ENCODE measurements at places on chromosomes 7 and 10. TPM values are rescaled to one million over a fixed set of nuclear protein-coding genes. Genes with fewer than 3 reads are reported as not detected.

The SH2D4B gene
- not detected for total RNA-seq

DNA sequence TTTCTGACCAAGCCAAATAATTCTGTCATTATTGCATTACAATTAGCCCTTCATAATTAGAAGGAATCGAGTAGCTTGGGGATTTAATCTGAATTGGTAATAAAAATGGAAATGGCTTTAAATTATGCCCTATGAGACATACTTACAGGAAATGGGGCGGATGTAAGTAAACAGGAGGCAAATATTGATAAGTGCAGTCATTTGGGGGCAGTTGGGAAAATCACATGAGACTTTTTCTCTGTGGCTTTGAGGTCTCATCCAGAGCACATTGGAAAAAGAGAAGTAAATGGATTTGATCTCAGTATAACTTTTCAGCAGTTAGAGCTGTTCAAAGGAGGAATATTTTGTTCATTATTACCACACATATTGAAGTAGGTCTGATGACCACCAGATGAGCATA lies 307.8 kb upstream of the POM121L12 start:
- DNase-seq = no peak

The TAS2R41 gene
- total RNA-seq = not detected

GRCh38 chr10:6267941-6268340 lies 65.2 kb downstream of the PFKFB3 start:
- DNase-seq = no peak

GRCh38 chr7:130896898-130897514 lies 163.0 kb upstream of the KLF14 start:
- no peak for DNase-seq

GRCh38 chr10:103776878-103777591 lies 78.3 kb downstream of the SH3PXD2A start:
- peak; percentile 98 for DNase-seq

- DNase-seq = no peak
These were observed 42.3 kb downstream of the HIP1 start for GRCh38 chr7:75696263-75697037.

DNA sequence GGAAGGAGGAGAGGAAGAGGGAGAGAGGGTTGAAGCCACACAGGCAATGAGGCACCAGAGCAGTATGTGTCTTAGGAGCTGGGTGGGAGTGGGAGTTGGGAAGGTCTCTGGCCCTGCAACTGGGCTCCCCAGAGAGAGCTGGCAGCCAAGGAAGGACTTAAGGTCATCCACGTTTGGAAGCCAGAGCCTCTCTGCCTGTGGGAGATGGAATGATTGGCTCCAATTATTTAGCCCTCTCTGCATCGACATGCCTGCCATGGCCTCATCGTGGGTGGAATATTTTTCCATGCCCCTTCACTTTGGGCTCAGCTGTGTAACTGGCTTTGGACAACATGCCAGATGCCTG lies 478.5 kb downstream of the RPS24 start:
- DNase-seq = peak; percentile 54

DNA sequence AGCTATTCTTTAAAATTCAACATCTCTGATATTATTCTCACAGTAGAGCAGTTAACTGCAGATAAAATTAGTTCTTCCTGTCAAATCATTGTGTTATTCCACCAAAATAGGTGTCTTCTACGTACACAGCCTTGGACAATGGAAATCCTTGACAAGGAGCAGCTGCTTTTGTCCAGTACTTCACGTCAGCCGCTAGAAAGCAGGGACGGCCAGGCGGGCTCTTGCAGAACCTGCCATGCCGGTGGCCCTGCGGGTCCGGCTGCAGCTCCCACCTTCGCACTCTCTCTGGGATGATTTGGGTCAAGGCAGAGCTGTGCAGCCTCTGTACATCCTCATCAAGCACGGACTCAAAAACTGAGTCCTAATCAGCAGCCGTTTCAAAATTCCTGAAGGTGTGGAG lies 2.2 kb upstream of the FOXI2 start:
- no peak for DNase-seq

DNA sequence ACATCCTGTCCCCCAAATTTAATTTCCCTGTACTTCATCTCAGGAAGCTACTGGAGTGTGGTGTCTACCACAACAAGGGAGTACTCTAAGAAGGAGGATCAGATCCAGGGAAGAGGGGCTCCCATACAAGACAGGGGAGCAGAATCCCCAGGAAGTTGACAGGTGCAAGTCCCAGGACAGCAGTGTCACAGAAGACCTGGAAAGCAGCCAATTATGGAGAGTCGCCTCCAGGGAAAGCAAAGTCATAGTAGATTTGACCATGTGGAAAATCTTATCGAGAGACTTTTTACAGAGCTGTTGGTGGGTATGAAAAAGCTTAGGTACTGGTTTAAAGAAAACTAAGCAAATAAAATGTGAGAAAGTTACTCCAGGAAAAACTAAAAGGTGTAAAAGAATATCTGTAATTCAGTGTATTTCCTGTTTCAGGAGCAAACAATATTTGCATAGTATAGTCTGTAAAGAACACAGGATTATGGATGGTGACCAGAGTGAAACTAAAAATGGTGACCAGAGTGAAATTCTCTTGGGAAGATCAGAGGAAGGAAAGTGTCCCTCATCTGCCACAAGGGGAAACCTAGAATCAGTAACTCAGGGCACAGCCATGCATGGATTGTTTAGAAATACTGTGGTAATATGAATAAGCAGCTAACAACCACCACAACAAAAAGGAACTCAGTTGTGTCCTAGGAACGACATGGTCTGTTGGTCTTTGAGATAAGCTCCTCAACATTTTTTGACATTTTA lies 44.5 kb downstream of the LANCL2 start:
- no peak for DNase-seq

The GRID2IP gene
- not detected for total RNA-seq

The GOLGA7B gene
- 0.20 TPM for total RNA-seq

DNA sequence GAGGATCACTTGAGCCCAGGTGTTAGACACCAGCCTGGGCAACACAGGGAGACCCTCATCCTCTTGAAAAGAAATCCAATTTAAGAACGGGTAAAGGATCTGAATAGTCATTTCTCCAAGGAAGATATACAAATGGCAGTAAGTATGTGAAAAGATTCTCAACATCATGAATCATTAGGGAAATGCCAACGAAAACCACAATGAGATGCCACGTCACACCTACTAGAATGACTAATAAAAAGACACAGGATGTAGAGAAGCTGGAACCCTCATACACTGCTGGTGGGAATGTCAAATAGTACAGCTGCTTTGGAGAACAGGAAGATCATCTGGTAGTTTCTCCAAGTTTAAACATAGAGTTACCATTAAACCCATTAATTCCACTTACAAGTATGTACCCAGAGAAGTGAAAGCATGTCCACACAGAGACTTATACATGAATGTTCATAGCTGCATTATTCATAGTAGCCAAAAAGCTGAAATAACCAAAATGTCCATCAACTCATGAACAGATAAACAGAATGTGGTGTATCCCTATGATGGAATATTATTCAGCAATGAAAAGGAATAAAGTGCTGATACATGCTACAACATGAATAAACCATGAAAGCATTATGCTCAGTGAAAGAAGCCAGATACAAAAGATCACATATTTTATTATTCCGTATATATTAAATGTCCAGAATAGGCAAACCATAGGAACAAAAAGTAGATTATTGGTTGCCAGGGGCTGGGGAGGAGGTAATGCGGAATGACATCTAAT lies 13.1 kb upstream of the ZMIZ2 start:
- peak; percentile 61 for DNase-seq

DNA sequence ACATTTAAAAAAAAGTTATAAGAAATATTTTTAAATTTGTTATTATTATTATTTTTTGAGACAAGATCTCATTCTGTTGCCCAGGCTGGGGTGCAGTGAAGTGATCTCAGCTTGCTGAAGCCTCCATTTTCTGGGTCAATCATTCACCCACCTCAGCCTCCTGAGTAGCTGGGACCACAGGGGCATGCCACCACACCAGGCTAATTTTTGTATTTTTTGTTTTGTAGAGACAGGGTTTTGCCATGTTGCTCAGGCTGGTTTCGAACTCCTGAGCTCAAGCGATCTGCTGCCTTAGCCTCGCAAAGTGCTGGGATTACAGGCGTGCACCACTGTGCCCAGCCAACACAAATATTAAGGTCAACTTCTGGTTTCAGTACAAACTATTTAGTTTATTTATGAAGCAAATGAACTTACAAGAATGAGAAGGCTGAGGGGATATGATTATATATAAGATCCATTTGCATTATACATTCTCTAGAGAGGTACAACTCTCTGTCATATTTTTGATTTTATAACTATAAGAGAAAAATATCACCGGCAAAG lies 45.9 kb upstream of the FAM133B start:
- no peak for DNase-seq

The CUBN gene
- 8.9 TPM for total RNA-seq

DNA sequence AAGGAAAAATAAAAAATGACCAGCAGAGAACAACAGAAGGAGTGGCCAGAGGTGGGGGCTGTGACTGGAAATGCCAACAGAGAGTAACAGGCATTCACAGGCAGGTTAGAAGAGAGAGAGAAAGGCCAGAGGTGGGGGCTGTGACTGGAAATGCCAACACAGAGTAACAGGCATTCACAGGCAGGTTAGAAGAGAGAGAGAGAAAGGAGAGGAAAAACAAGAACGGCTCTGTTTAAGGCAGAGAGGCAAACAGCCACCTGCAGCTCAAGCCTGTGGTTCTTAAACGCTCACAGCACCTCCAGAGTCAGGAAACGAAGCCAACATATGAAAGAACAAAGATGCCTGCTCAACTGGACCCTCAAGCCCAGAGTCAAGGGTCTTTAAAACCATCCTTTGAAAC lies 39.5 kb upstream of the DGKI start:
- DNase-seq = no peak

The RBP3 gene
- total RNA-seq = not detected

DNA sequence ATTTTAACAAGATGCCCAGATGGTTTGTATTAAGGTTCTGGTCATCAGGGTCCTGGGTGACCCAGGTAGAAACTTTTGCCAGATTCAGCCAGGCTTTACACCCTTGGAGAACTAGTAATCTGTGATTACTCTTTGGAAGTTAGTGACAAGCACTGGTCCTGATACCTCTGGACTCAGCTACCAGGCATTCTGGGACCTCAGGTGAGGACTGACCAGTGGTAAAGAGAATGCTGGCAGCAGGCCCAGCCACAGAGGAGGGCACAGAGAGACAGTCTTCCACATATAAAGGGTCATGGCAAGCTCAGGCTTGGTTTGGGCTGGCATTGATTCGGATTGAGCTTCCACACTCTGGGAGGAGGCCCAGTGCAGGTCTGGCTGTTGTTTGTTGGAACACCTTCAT lies 112.0 kb upstream of the CHST15 start:
- no peak for DNase-seq

GRCh38 chr10:184911-185310 lies 49.7 kb downstream of the ZMYND11 start:
- no peak for DNase-seq

Measured in MG63 (cell line).